ENCODE measurements at places on chromosomes 4 and X. TPM values are rescaled to one million over a fixed set of nuclear protein-coding genes. Genes with fewer than 3 reads are reported as not detected.

The CLNK gene
- total RNA-seq: 0.31 TPM

The P2RY8 gene
- 50.1 TPM for total RNA-seq

The TMEM271 gene
- not detected for total RNA-seq

The MTTP gene
- not detected for total RNA-seq

The DMP1 gene
- not detected for total RNA-seq

The ZCCHC4 gene
- total RNA-seq: 14.1 TPM

The APLN gene
- 0.11 TPM for total RNA-seq

The DCUN1D4 gene
- total RNA-seq: 24.6 TPM

GRCh38 chr4:43456383-43456782, 563.9 kb downstream of the GRXCR1 start:
- no peak for DNase-seq

DNA sequence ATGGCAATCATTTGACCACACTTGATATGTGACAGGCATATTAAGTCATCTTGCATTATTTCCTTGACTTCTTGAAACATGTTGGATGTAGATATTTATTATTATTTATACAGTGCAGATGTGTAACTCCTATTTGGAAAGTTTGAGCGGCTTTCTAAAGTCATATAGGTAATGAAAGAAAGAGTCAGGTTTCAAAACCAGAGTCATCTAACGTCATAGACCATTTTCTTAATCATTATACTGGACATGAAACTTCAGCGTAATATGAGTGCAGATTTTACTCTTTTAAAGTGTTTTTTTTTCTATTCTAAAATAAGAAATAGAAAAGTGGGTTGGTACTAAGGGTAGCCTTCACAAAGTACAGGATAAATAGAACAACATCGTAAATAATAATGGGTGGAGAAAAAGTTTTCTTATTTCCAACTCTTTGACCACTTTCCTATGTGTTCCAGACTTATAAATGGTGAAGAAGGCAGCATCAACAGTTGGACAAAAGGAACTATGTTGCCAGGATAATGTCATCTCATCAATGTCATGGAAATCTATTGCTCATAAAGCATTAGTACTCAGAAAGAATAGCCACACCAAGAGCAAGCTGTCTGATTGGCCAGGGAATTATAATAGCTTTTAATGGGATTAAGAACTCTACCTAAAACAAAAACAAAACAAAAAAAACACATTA, 108.0 kb upstream of the PCDH18 start:
- DNase-seq: no peak

DNA sequence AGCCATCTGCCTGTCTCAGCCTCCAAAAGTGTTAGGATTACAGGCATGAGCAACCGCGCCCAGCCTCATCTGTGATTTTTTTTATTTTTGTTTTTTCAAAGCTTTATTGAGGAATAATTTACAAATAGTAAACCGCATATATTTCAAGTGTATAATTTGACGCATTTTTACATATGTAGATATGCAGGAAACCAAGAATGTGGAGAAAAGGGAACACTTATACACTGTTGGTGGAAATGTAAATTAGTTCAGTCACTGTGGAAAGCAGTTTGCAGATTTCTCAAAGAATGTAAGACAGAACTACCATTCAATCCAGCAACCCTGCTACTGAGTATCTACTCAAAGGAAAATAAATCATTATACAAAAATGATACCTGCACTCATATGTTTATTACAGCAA, 85.9 kb downstream of the SLC16A2 start:
- no peak for DNase-seq

DNA sequence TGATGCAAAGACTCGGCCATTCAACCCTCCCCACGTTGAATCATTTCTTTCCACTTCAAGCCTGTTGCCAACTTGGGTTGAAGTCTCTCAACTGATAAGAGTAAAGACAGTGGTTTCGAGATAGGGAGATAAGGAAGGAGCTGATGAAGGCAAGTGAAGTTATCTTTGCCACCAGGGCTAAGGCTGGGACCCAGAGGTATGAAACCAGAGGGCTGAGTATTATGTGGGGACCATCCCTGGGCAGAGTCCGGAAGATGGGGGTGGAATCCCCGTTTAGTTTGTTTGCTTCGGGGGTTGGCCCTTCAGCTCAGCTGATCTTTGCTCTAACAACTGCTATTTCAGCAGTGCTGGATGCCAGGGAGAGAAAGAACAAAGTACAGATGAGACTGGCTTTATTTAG, 2.3 kb upstream of the XPNPEP2 start:
- DNase-seq: no peak

GRCh38 chr4:18214411-18215055, 193.0 kb upstream of the LCORL start:
- DNase-seq: no peak

- no peak for DNase-seq
Measured at GRCh38 chrX:18098763-18099162, 121.9 kb downstream of the BEND2 start.

DNA sequence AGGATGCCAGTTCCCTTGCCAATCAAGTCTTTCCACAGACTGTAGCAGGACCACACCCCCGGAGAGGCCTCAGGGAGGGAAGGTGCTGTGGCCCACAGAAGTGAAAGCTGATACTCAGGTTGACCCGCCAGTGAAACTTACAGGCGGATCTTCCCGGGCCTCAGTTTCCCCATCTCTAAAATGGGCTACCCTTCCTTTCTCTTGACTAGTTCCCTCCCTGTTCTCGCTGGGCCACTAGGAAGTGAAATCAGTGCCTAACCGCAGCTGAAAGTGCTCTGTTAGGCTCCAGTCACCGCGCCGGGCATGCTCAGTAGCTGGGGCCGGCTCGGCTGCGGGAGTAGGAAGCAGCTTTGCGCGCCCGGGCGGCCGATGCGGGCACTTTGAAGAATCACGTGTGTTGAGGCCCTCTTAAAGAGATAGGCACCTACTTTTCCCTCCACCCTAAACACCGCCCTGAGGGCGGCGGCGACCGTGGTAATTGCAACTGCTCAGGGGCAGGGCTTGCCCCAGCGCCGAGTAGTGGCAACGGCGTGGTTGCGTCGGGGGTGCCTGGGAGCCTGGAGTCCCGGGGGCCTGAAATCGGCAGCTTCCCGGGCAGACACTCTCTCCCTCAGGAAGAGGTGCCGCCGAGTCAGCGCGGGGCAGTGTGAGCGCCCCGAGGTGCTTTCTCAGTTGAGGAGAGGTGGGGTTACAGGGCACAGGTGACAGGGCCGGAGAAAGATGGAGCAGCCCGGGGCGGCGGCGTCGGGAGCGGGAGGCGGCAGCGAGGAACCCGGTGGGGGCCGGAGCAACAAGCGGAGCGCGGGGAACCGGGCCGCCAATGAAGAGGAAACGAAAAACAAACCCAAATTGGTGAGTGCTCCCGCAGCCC, at the start of gene DIAPH2:
DIAPH2 (plus strand) TSS at position 504 of the 871 bp plus-strand sequence.
- DNase-seq: peak; percentile 77

DNA sequence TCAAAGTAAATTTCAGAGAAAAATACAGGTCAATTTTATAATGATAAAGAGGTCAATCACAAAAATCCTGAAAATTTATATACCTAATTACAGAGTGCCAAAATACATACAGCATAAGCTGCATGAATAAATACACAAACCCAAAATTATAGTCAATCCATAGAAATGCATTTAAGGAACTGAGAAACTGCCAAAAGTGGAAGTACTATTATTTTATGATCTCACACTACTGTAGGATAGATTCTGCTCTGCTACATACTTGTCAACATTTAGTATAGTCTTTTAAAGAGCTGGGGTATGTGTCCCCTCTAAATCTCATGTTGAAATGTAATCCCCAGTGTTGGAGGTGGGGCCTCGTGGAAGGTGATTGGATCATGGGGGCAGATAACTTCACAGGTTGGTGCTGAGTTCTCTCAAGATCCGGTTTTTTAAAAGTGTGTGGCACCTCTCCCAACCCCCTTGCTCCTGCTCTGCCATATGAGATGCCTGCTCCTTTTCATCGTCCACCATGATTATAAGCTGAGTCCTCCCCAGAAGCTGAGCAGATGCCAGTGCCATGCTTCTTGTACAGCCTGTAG, 31.8 kb downstream of the CHIC2 start:
- DNase-seq: no peak

DNA sequence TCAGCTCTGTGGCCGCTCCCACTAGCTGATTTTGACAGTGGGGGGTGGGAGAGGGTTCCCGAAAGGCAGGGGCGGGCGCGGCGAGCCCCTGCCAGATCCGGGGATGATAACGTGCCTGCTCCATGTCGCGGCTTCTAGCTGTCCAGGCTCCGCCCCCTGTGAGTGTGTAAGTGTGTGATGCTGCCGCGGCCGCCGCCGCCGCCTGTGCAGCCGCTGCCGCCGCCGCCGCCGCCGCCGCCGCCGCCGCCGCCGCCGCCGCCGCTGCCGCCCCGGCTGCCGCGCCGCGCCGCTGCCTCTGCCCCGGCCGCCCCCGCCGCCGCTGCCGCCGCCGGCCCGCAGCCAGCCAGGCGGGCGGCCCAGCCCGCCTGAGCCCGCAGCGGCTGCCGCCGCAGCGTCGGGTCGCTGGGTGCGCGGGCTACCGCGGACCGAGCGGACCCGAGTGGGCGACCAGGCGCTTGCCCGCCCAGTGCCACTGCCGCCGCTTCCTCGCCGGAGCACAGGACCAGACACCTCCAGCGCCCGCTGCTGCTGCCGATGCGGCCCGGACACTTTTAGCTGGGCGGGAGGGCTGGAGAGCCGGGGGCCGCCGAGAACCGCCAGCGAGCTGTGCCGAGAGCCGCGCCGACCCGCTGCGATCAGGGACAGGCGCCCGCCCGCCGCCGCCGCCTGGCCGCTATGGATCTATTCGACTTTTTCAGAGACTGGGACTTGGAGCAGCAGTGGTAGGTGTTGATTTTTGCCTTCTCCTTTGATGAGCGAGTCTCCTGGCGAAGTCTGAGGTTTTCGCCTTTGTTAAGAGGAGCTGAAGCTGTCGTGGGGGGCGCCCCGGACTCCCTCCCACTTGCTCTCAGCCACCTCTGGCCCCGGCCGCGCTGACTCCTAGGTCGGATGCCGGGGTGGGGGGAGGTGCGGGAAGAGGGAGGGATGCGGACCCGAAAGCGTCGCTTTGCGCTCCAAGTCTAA, at the start of gene AFF2:
AFF2 (plus strand) TSS at position 195 of the 963 bp plus-strand sequence; CDS start at position 676, 481 bp downstream.
- DNase-seq: no peak

- peak; percentile 37 for DNase-seq
Measured at GRCh38 chr4:153466949-153467896, 1.1 kb downstream of the TMEM131L start.

DNA sequence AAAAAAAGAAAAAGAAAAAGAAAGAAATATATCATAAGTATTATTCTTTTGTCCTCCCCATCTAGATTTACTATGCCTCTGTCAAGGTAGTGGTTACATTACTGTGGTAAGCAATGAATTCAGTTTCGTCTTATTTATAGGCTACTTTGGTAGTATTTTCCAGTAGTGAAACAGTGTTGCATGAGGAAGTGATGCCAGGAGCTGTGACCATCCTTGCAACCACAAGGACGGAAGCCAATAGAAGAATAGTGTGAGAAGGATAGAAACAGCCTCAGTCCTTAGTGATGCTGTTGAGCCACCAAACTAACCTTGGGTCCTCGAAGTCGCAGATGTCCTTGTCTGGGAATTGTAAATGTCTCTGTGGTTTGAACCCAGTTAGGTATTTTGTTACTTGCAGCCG, 328.5 kb downstream of the PPP3CA start:
- no peak for DNase-seq

DNA sequence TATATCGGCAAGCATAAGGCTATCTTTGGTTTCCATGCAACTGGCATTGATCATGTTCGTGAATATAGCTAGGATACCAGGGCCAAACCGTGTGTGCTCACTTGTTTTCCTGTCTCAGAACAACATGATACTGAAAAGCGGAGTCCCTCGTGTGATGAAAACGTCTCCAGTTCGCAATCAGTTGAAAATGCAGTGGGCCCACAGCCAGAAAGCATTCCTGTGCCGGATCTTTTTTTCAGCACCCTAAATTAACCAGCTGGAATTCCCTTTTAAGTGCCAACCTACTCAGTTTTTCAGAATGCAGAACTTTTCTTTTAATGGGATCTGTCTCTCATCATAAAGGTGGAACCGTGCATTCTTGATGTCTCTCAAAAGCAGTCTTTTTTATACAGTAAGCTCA, 130.8 kb upstream of the FRG1 start:
- DNase-seq: no peak

DNA sequence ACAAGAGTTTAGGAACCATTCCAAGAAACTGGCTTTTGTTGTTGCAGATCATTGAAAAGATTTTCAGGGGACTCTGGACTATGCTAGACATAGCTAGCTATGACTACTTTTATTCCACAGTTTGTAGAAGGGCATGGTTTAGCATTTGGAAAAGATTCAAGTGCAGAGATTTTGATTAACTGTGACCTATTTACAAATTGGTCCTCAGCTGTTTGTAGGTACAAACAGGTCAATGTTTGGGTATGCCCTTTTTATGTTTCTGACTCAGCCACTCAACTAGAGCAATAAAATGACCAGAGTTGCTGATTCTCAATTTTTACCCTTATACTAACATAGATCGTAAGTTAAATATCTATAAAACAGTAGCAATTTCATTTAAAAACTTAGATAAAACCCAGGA, 46.7 kb downstream of the IGFBP7 start:
- DNase-seq: no peak

DNA sequence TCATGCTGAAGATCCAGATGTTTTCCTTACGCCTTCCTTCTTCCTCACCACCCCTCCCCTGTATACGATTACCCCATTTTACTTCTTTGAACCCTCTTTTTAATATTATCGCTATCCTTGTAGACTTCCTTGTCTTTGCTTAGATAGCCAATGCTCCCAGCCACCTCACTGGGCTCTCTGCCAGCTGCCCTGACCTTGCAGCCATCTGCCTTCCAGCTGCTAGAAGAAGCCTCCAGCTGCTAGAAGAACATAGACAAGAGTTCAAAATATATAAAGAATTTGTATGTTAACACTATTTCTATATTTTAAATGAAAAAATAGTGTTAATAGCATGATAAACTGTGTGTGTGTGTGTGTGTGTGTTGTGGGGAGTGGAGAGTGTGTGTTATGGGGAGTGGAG, 374.7 kb downstream of the ANKRD50 start:
- DNase-seq: no peak

- DNase-seq: peak; percentile 31
Measured at GRCh38 chrX:152926279-152926678, 28.4 kb downstream of the ZNF185 start.

DNA sequence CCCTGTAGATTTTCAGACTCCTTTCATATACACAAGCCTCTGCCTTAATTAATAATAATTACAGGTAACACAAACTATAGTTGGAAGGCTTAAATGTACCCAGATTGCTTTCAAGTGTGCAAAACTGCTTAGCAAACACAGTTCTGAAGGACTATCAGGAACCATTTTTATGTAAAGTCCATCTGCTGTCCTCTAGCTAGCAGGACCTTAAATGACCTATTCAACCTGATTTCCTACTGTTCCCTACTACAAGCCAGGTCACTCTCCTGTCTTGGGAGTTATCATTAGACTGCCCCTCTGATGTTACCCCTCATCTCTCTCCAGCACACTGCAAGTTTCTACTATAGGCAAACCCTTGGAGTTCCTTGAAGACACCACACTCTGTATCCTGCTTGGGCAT, 157.3 kb downstream of the GBA3 start:
- DNase-seq: no peak

- no peak for DNase-seq
Measured at GRCh38 chr4:10405672-10406071, 51.6 kb downstream of the ZNF518B start.

Data from CD8-positive, alpha-beta memory T cell (primary cell).